ENCODE measurements at places on chromosomes 2 and 18.

DNA sequence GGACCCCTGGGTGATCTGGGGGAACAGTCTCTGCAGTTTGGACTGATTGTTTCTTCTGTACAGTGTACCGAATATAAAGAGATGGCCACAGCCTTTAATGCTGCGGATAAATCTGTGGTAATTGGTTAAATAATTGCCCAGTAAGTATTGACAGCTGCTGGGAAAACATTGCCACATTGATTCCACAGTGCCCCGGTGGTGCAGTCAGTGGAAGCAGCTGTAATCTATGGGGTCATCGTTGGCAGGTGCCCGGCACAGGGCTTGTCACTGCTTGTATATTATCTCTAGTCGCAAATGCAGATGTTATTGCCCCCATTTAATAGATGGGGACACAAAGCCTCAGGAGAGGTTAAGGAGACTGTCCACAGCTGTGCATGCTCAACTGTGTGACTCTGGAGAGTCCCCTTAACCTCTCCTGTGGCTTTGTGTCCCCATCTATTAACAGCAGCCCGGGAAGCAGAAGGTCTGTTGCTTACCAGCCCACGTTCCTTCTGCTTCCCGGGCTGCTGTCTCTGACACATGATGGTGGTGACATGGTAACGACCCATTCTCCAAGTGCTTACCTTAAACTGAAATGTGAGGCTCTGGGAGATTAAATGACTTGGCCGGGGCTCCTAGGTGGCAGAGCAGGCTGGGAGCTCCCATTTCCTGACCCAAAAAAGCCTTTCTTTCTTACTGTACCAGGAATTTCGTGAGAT lies 76.9 kb downstream of the NCK2 start:
- DNase-seq: no peak

- no peak for DNase-seq
Observed at GRCh38 chr2:119255760-119256581, 32.3 kb downstream of the STEAP3 start.

GRCh38 chr18:68997845-68998244 lies 200.0 kb downstream of the CCDC102B start:
- DNase-seq: no peak

GRCh38 chr2:220969348-220969747 lies 602.8 kb downstream of the EPHA4 start:
- DNase-seq: no peak

- no peak for DNase-seq
Observed at GRCh38 chr2:238387332-238387731, 39.4 kb upstream of the ASB1 start.

- no peak for DNase-seq
Observed at GRCh38 chr2:60661073-60661738, 94.9 kb upstream of the PAPOLG start.

- no peak for DNase-seq
Observed at GRCh38 chr2:208565690-208566416, 159.3 kb downstream of the PTH2R start.

- DNase-seq: no peak
Observed at GRCh38 chr2:216696751-216697560, 1.6 kb upstream of the IGFBP5 start.

DNA sequence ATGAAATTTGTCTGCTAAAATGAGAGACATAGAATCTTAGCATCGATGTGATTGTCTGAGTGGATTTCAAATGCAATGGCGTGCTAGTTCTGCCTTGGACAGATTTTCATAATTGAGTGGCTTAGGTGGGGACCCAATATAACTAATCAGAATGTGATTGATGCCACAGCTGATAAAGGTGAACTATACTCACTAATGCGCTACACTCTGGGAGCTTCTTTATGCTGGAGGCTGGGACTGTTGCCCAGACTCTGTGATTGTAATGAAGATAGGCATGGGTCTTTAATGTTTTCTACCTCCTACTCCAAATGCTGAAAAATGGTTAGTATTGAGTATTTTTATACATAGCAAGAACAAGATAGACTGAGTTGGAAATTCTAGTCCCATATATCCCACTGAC lies 339.5 kb upstream of the SLC39A10 start:
- no peak for DNase-seq

- DNase-seq: peak; percentile 20
Observed at GRCh38 chr2:112480530-112481049, 1.4 kb upstream of the TTL start.

DNA sequence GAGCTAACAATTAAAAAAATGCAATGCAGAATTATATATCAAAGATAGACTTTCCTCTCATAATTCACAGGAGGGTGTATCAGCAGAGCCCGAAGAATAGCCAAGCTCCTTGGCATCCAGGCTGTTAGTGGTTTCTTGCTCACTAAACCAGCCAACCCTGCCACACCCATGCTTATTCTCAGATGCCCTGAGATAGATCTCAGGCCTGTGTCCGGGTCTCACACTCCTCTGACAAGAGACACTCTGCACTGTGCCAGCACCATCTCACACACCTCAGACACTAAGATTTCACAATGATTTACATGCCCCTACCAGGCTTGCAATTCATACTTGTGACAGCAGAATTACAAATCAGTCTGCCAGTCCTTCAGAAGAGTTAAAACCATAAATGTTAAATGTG lies 64.5 kb downstream of the OSBPL1A start:
- DNase-seq: no peak

DNA sequence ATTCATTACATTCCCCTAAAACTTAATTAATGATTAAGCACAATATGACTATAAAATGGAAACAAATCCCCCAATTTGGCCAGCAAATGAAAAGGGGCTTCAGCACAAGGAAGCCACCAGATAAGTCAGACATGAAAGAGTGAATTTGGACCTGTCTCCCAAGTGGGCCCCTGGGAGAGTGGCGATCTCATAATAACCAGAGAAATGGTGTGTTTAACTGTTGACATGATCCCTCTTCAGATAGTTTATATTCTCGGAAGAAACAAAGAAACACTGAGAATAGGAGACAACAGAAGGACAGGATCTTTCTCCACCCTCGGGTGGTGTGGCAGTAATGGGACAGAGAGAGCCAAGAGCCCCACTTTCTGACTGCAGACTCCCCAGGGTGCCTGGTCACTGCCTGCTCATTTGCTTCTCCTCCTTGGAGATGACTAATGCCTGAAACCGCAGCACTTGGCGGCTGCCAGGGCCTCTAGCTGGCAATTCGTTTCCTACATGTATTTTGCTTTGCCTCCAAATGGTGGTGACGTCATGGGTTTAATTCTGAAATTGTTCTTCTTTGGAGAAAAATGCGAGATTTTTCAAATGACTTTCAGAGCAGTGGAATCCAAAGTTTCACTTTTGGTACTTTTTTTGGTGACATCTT lies 46.4 kb upstream of the SPP2 start:
- peak; percentile 42 for DNase-seq

DNA sequence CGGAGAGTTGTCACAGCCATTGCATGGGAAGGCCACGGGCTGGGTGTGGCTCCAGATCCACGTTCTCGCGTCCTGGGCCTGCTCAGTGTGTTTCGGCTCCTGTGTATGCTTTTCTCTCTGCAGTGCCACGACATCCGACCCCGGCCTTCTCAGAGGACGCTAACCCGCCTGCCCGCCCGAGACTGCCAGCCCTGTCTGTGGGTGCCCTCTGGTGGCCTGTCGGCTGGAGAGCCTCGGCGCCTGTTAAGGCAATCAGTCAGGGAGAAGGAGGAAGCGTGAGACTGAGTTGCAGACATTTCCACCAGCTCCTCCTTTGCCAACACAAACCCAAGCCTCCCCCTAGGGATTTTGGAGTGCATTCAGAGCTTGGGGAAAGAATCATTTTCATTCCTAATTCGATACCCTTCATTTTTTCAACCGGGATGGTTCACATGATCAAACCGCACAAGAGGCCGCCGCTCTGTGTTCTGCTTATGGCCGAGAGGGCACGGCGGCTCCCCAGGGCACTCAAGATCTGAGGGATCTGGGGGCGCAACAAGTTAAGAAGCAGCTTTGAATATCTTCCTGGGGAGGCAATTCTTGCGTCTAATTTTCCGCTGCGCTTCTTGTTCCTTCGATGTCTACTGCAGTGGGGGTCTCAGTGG lies 37.5 kb upstream of the ZBTB7C start:
- DNase-seq: peak; percentile 71

DNA sequence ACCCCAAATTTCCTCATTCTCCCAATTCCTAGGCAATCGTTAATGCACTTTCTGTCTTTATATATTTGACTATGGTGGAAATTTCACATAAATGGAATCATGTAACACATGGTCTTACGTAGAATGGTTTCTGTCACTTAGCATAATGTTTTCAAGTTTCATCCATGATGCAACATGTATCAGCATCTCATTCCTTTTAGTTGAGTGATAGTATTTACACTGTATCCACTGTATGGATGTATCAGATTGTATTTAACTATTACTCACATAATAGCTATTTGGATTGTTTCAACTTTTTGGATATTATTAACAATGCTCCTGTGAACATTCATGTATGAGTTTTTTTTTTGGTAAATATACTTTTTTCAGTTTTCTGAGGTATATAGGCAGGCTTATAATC lies 982.3 kb upstream of the DDX18 start:
- no peak for DNase-seq

DNA sequence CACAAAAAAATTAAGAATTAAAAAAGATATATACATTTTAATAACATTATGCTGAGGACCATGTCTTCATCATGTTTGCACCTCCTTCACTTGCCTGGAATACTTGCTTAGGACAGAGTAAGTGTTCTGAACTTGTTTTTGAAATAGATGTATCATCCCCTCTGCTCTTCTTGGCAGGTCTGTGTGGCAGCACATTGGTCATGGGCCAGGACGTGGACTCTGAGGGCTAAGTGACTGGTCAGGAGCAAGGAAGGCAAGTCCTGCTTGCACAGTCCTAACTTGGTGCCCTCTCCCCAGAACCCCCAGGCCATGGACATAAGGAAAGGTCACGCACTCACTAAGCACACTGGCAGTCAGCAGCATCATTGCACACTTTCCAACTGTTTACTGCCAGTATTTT lies 95.8 kb downstream of the PTPRM start:
- DNase-seq: no peak

DNA sequence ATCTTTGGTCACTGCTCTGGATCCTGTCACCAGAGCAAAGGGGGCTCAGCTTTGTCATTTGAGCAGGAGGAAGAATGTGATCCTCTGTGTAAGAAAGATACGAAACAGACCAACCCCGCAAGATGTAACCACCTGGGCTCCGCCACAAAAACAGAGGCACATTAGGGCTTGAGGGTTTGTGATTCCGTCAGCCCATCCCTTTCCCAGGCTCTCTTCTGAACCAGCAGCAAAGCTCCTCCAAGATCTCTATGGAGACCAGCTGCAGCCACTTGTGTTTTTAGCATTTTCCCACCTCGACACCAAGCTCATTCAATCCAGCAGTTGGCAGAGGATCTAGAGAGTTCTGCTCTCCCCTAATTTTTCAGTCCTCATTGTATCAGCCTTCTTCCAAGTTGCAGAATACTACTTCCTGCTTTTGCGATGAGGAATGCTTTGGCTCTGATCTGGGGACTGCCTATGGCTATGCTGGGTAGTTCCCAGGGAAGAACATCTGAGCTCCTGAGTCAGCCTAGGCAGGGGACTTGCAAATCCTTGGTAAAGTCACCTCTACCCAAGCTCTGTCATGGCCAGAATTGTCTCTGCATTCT lies 139.6 kb upstream of the RAB12 start:
- no peak for DNase-seq

DNA sequence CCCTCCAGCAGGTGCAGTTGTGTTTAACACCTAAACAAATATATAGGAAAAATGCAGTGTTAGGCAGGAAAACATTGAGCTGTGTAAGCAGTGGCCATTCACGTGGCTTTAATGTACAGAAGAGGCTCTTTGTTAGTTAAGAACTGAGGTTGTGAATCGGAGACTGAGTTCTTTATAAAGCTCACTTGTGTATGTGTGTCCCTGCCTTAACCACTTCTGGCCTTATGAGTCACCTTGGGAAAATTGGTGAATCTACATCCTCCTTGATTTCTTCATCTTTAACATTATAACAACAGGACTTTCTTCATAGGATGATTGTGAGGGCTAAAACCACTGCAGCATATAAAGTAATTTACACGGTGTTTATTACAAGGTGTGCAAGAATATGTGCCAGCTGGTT lies 188.4 kb upstream of the TPO start:
- DNase-seq: no peak

- DNase-seq: peak; percentile 22
Observed at GRCh38 chr2:206989311-206989710, 50.0 kb downstream of the CPO start.

DNA sequence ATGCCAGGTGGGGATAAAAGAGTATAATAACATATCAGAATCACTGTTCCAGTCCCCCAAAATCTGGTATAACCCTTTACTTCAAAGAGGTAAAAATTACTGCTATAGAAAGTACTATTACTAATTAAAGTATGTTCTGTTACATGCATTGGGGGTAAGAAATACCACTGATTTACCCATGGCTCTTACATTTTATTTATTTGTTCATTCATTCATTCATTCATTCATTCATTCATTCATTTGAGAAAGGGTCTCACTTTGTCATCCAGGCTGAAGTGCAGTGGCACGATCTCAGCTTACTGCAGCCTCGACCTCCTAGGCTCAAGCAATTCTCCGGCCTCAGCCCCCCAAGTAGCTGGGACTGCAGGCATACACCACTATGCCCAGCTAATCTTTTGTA lies 74.4 kb downstream of the MBOAT2 start:
- DNase-seq: no peak

DNA sequence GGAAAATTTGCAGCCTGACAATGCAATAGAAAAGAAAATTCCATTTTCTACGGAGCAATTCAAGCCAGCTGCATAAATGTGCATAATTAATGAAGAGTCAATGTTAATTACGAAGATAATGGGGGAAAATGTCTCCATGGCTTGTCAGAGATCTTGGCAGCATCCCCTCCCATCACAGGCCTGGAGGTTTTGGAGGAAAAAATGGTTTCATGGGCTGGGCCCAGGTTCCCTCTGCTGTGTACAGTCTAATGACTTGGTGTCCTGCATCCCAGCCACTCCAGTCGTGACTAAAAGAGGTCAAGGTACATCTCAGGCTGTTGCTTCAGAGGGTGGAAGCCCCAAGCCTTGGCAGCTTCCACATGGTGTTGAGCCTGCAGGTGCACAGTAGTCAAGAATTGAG lies 779.7 kb downstream of the DCDC2C start:
- DNase-seq: no peak

GRCh38 chr18:52409727-52410126 lies 69.7 kb downstream of the DCC start:
- no peak for DNase-seq

GRCh38 chr2:280650-281110 lies 7.2 kb downstream of the ALKAL2 start:
- DNase-seq: no peak
